ENCODE measurements at places on chromosomes 3 and 15.

- H3K36me3 ChIP-seq, result no peaks in the 10 kb centered on the region
- no peaks in the 10 kb centered on the region for H3K27me3 ChIP-seq
Measured at GRCh38 chr3:60080648-60081047, 1030.8 kb upstream of the CFAP20DC start.

- no peaks in the 10 kb centered on the region for H3K4me1 ChIP-seq
- H3K27me3 ChIP-seq, result no peaks in the 10 kb centered on the region
- no peaks in the 10 kb centered on the region for H3K36me3 ChIP-seq
- H3K4me3 ChIP-seq, result no peak overlapping the region
Measured at GRCh38 chr3:157559401-157559800, 56.2 kb upstream of the VEPH1 start.

- H3K4me1 ChIP-seq, result no peaks in the 10 kb centered on the region
- H3K27ac ChIP-seq, result no peak overlapping the region
- H3K27me3 ChIP-seq, result no peaks in the 10 kb centered on the region
Measured at GRCh38 chr3:181974198-181974597, 262.5 kb downstream of the SOX2 start.

DNA sequence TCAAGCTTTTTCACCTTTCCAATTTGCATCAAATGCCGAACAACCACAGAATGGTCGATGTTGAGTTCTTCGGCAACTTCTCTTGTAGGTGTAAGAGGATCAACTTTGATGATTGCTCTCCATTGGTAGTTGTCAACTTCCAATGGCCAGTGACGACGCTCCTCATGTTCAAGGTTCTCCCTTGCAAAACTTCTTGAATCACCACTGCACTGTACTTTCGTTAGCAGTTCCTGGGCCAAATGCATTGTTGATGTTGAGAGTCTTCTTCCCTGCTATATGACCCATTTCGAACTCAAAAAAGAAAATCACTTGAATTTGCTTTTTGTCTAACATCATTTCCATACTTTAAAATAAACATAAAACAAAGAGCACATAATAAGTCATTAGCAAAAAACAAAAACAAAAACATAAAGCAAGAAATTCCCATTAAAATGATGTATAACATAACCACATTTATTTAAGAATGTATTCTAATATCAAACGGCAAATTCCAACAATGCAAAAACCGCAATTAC, 71.2 kb upstream of the AP4E1 start:
- H3K4me3 ChIP-seq, result no peak overlapping the region
- H3K27me3 ChIP-seq, result no peaks in the 10 kb centered on the region
- no peak overlapping the region for H3K27ac ChIP-seq
- no peaks in the 10 kb centered on the region for H3K36me3 ChIP-seq

DNA sequence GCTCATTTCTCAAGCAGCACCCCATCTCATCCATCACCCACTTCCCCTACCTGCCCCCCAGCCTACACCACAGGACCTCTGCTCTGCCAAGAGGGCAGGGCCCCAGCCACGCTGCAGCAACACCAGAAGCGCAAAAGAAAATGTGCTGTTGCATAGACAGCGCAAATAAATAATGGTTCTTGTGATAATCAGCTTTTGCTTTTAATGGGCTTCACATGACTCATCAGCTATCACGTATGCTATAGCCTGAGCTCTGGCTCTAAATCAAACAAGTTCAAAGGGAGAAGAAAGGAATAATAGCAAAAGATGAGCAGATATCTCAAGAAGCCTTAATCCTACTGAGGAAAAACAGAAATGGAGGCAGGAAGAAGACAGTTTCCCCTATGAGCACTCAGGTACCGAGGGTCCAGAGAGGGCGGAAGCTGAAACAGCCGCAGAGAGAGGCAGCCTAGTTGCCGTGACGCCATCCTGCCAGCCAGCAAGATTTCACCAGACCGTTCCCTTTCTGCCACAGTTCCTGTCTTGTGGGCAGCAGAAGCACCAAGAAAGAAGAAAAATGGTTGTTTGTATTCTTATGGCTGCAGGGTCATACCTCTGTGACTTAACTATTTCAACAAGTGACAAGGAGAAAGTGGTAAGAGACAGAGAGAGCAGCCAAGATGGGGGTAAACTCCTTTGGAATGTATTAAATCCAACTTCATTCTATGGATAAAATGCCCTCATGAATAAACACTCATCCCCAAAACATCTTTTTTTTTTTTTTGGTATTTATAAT, 22.0 kb downstream of the RAB27A start:
- no peak overlapping the region for H3K4me3 ChIP-seq
- no peaks in the 10 kb centered on the region for H3K27me3 ChIP-seq
- no peaks in the 10 kb centered on the region for H3K36me3 ChIP-seq
- H3K4me1 ChIP-seq, result peaks cover 8% of the 10 kb centered on the region
- DNase-seq, result no peak
- H3K27ac ChIP-seq, result no peak overlapping the region

GRCh38 chr15:49270541-49271421, 100.7 kb downstream of the GALK2 start:
- H3K4me1 ChIP-seq, result peaks cover 49% of the 10 kb centered on the region
- H3K27ac ChIP-seq, result peak overlapping the region; percentile 77
- H3K36me3 ChIP-seq, result no peaks in the 10 kb centered on the region
- peak overlapping the region; percentile 30 for H3K4me3 ChIP-seq

- peak overlapping the region; percentile 54 for H3K27ac ChIP-seq
- no peak overlapping the region for H3K4me3 ChIP-seq
- peak; percentile 77 for DNase-seq
- peaks cover 15% of the 10 kb centered on the region for H3K4me1 ChIP-seq
Measured at GRCh38 chr3:169980055-169980454, 13.4 kb downstream of the SEC62 start.

GRCh38 chr3:50320853-50321335, 1.7 kb downstream of the HYAL2 start:
- peak overlapping the region; percentile 90 for H3K27ac ChIP-seq
- peaks cover 11% of the 10 kb centered on the region for H3K4me1 ChIP-seq
- peak; percentile 84 for DNase-seq
- no peaks in the 10 kb centered on the region for H3K27me3 ChIP-seq
- no peaks in the 10 kb centered on the region for H3K36me3 ChIP-seq

GRCh38 chr3:194332858-194333211, 18.3 kb downstream of the CPN2 start:
- H3K36me3 ChIP-seq, result no peaks in the 10 kb centered on the region
- no peaks in the 10 kb centered on the region for H3K27me3 ChIP-seq
- H3K4me1 ChIP-seq, result peaks cover 15% of the 10 kb centered on the region
- no peak overlapping the region for H3K27ac ChIP-seq

DNA sequence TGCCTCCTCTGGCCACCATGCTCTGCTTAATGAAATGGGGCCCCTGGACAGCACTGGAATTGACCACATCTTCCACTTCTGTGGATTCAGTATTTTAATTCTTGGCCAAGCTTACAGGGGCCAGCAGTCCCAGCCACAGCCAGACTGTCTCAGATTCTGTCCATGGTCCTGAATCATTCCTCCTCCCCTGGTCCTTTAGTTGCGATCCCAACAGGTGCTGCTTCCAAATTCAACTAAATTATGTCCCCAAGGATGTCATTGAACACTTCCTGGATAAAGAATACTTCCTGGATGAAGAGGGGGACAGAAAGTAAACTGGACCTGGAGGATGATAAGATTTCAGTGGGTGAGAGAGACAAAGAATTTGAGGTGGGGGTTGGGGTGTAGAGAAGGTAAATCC, 111.1 kb upstream of the FOXB1 start:
- H3K4me3 ChIP-seq, result no peak overlapping the region
- no peaks in the 10 kb centered on the region for H3K27me3 ChIP-seq
- H3K4me1 ChIP-seq, result no peaks in the 10 kb centered on the region

DNA sequence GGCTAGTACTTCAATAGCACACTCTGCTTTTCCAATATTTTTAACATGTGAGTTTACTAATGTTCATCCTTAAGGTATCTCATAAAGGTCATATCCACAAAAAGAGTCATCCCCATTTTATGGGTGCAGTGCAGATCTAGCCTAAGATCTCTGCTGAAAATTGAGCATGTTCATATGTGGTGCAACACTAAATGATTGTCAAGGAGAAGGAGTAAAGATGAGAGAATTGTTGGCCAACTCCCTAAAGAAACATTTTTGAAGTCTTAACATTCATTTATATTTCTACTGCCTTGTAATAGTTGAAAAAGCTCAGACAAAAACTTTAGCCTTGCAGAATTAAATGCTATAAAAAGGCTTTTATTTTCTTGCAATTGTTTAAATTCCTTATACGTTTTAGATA, 1159.6 kb downstream of the TBL1XR1 start:
- H3K36me3 ChIP-seq, result no peaks in the 10 kb centered on the region
- H3K4me1 ChIP-seq, result peaks cover 11% of the 10 kb centered on the region
- H3K27ac ChIP-seq, result no peak overlapping the region
- H3K4me3 ChIP-seq, result no peak overlapping the region
- no peaks in the 10 kb centered on the region for H3K27me3 ChIP-seq
- peak; percentile 5 for DNase-seq

- DNase-seq, result no peak
- no peak overlapping the region for H3K27ac ChIP-seq
- no peaks in the 10 kb centered on the region for H3K27me3 ChIP-seq
- no peaks in the 10 kb centered on the region for H3K36me3 ChIP-seq
- H3K4me1 ChIP-seq, result no peaks in the 10 kb centered on the region
Measured at GRCh38 chr15:88201207-88201606, 55.3 kb downstream of the NTRK3 start.

- H3K36me3 ChIP-seq, result no peaks in the 10 kb centered on the region
- no peak for DNase-seq
- no peaks in the 10 kb centered on the region for H3K4me1 ChIP-seq
- H3K4me3 ChIP-seq, result no peak overlapping the region
- no peak overlapping the region for H3K27ac ChIP-seq
Measured at GRCh38 chr15:86491118-86491517, 411.4 kb downstream of the AGBL1 start.

- no peaks in the 10 kb centered on the region for H3K36me3 ChIP-seq
- H3K27me3 ChIP-seq, result no peaks in the 10 kb centered on the region
- H3K27ac ChIP-seq, result no peak overlapping the region
- no peak for DNase-seq
- no peak overlapping the region for H3K4me3 ChIP-seq
Measured at GRCh38 chr3:40741729-40742128, 217.0 kb downstream of the ZNF621 start.

DNA sequence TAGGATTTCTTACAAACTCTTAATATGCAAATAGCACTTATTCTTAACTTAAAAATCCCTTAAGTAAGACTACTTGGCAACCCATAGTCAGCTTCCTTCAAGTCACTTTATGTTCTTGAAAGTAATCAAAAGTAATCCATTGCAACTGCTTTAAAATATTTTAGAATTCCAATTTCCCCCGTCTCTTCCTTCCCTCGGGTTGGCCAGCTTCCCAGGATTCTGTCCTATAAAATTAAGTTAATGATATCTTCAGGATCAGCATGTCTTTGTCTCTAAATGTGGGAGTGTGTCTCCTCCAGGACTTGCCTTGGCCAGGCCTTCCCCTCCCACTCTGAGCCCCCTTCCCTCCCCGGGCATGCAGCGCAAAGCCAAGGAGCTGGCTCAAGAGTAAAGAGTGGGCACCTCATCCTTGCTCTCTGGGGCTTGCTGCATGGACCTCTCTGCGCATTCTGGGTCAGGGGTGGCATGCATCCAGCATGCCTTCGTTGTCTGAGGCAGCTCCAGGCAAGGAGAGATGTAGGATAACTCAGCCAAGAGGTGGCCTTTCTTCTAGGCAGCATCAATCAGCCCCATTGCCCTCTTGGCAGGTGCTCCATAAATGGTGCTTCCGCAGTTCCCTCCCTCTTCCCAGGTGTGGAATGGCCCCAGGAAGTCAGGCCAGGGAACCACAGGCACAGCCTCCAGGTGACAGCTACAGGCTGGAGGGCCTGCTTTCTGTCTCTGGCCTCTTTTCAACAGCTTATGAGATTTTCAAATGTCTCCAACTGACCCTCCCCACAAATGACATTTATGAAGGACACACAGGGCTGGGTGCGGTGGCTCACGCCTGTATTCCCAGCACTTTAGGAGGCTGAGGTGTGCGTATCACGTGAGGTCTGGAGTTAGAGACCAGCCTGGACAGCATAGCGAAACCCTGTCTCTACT, 108.7 kb upstream of the ALDH1A3 start:
- no peak overlapping the region for H3K4me3 ChIP-seq
- H3K27ac ChIP-seq, result no peak overlapping the region
- H3K36me3 ChIP-seq, result no peaks in the 10 kb centered on the region
- DNase-seq, result no peak
- no peaks in the 10 kb centered on the region for H3K27me3 ChIP-seq
